ENCODE measurements at places on chromosomes 16 and 17.

DNA sequence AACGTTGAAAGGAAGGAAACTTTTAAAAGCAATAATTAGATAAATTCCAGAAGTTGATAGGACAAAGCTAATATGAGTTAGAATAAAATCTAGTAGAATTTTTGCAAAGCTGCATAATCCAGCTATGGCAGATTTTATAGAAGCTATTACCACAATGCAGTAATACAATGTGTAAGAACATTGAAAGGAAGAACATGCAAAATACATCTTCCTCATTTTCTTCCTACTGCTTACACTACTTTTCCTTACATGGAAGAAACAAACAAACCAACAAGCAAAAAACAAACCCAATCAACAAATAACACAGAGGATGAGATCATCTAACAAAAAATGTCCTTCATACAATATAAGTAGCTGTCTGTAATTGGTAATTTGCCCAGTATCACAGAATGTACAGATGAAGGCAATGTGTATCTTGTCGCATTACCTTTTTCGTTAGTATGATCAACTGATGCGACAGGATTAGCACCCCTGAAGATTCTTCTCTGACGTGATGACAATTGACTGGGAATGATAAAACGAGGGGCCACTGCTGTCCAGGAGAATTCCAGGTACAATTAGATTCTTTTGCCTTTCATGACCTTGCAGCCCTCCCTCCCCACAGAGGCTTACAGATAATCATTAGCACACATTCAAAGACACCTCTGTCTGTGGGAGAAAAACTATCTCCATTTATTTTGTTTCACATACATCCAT lies 21.2 kb upstream of the LRRC37A start:
- DNase-seq, result no peak

GRCh38 chr17:83126275-83126811 lies 46.9 kb downstream of the METRNL start:
- DNase-seq, result no peak

DNA sequence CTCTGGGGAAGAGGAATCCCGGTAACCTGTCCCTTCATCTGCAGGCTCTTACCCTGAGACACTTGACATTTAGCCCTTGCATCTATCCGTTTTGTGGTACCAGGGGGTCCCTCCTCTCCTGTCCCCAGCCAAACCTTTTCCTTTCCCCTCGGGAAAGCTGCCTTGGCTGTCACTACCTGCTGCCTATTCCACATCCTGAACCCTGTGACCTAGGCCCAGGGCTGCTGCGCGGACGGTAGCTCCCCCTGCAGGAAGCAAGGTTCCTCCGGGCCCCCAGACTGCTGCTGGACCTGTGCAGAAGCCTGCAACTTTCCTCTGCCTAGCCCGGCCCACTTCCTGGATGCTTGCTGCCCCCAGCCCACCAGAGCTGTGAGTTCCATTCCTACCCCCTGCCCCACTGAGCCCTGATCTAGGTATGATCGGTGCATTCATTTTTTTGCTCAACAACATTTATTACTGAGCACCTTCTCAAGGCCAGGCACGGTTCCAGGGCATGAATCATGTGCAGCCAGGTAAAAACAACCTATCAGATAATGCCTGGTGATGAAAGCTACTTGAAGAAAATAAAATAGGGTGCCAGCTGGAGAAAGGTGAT lies 10.5 kb upstream of the ALDOA start:
- peak; percentile 74 for DNase-seq

DNA sequence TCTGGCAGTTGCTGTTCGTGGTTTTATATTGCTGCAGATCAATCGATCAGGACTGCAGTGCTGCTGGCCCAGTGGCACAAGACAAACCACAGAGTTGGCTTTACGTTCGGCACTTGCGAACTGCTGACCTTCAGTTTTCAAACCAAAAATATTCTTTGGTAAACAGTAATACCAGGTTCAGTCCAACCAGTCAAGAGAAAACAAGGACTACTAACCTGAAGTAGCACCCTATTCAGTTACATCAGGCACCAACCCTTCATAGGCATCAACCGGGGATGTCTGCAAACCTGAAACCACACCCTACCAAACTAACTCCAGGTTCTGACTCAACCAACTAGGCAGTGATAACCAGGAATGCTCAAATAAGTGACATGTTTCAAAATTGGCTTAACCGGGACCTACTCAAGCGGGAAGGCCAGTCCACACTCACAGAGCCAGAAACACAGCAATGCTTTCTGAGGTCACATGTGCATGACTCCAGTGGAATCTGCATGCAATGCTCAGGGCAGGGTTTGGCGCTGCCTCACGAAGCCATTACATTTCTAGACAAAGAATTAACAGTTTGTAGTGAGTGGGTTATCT lies 91.1 kb downstream of the SMG6 start:
- DNase-seq, result no peak

DNA sequence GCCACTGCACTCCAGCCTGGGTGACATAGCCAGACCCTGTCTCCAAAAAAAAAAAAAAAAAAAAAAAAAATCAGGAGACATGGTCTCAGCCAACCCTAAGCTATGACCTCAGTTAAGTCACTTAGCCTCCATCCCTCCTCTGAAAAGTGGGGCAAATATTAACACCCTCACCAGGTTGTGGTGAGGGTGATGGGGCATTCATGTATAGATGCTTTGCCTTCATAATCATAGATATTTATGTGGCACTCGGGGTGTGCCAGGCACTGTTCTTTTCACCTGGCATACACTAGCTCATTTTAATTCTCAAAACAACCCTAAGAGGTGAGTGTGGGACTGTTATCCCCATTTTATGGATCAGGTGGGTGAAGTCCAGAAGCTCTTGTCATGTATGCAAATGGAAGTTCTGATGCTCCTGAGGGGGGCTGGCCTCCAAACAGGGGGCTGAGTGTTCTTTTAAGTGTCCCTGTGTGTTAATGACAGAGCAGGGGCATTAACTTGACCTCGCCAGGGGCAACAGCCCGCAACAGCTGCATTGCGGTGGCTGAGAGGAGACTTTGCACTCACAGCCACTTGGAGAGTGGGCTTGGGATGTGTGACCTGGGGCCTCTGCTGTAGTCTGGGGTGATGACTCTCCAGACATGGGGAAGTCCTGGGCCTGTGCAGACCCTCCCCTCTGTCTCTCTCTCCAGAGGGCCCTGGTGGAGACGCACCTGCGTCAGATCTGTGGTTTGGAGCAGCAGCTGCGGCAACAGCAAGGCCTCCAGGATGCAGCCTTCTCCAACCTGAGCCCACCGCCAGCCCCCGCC lies 4.1 kb downstream of the TBKBP1 start:
- DNase-seq, result no peak

- no peak for DNase-seq
Observed at GRCh38 chr16:19844945-19845641, 39.6 kb downstream of the GPRC5B start.

- peak; percentile 91 for DNase-seq
Observed at GRCh38 chr16:81526935-81527334, 82.3 kb downstream of the CMIP start.

DNA sequence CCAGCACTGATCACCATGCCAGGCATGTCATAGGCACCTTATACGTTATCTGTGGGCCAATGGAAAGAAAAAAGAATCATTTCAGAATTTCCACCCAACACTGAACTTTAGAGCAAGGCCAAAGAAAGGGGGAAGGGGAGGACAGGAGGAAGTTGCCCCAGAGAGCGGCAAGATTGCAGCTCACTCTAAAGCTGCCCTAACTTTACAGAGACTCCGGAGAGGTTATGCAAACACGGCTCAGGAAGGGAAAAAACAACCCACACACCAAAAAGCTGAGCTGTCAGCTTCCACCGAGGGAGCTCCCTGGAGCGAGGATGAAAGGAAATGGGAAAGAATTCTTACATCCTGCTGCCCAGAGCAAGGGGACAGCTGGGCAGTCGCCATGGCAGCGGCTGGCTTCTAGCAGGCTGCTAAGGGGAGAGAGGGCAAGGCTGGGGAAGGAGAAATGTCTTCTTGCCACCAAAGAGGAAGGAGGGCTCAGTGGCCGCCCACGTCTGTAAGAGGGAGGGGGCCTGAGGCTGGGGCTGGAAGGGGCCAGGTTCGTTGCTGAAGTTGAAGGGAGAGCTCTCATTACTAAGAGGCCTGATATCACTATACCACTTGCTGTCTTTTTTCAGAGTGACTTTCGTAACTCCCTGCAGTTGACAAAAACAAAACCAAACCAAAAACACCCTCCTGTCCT lies 18.2 kb downstream of the COTL1 start:
- peak; percentile 84 for DNase-seq

DNA sequence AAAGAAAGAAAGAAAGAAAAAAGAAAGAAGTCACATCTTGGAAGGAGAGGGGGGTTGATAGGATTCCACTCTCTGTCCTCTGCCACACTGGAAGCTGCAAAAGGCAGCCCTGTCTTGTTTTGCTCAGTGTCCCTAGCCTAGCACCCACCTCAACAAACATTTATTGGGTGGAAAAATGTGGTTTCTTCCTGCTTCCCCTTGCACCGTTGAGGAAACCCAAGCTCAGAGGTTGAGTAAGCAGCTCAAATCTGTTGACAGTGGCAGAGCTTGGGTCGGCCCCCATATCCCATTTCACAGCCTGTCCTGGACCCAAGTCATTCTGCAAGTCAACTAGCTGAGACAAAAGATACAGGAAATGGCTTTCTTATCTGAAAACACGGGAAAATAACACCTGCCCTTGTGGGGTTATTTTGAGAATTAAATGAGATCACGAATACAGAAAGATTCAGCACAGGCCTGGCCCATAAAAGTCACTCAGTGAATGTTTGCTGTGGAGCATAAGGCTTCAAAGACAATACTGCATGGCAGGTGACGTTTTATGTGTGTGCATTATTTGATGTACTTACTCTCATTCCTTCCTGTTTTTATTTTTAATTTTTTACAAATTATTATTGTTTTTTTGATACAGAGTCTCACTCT lies 63.6 kb downstream of the SCNN1B start:
- no peak for DNase-seq

DNA sequence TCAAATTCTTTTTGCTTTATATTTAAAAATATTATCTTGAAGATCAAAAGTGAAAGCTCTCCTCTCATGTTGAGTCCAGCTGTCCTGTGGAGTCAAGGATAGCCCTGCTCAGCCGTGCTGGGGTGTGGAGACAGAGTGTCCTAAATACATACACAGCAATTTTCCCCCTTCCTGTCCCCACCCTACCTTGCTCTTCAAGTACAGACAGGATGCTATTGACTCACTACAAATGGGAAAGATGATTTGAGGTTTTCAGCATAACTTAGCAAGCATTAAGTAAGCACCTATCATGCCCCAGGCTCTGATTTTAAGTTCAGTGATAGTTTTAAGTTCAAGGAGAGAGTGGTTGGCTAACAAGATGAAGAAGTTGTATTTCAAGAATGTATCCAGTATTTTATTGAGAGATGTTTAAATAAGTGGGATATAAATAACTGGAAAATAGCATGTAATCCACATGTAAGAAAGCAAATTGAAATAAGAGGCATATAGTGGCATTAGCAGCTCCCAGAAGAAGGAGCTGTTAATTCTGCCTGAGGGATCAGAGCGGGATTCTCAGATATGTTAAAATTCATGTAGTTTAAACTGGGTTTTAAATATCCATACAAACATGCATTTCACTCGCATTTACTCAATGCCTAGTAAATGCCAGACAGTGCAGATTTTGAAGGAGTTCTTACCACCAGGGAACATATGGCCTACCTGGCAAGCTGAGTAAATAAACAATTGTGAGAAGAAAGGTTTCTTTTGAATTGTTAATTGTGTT lies 183.5 kb upstream of the ANKFN1 start:
- DNase-seq, result no peak

- DNase-seq, result no peak
Observed at GRCh38 chr17:73069841-73070240, 22.6 kb downstream of the SLC39A11 start.

DNA sequence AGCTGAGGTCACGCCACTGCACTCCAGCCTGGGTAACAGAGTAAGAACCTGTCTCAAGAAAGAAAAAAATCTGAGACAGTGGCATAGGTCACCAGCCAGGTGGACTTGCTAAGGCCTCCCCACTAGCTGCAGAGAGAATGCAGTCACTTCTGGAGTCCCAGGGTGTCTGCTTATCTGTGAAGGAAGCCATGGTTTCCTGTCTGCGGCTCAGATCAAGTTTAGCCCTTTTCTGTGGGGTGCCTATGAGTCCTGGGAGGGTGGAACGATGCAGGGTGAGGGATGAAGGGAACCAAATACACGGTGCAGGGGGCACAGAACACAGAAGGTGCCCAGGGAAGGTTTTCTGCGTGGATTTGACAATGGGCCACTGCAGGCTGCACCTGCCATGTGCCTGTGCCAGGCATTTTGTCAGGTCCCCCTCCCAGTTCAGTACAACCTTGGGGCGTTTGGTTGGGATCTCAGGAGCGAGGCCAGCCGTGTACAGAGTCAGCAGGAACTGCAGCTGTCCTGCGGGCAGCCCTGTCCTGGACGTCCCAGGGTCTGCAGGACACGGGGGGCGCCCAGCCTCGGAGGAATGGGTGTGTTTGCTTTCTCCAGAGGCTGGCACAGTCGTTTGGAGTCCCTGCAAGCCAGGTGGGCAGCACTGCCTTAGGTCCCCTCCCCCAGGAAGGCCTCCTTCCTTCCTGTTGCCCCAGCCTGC lies 41.8 kb downstream of the RAB11FIP4 start:
- peak; percentile 84 for DNase-seq

GRCh38 chr17:16820979-16821543 lies 131.0 kb downstream of the CCDC144A start:
- DNase-seq, result no peak

DNA sequence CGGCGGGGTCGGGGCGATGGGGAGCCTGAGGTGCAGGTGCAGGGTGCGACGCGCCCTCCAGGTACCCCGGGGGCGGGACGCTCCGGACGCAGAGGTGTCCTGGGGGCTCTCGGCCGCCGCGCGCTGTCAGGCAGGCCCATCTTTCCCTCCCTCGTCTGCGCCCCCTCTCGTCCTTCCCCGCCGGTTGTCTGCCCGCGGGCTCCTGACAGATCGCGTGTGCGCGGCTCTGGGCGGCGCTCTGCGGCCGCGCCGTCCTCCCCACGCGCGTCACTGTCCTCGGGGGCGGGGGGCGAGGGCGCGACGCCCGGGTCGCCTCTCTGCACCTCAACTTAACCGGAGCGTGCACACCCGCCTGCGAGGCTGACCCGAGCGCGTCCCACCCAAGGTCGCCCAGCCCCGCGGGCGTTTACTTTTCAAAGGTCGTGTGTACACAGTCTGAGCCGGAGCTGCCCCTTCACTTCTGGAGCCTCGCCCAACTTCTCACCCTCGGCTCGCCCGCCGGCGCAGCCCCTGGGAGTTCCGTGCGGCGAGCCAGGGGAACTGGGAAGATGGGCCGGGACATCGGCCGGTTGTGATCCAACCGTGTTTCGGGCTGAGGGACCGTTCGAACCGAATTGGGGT lies 512 bp downstream of the AKAP1 start:
- peak; percentile 69 for DNase-seq

Measured in hematopoietic multipotent progenitor cell treated with erythropoietin and hydrocortisone succinate and interleukin-3 and kit ligand, for 6 days (in vitro differentiated cells).